ENCODE measurements at places on chromosomes 12 and 14. TPM values are rescaled to one million over a fixed set of nuclear protein-coding genes. Genes with fewer than 3 reads are reported as not detected.

Gene ACOT4
- total RNA-seq: 0.69 TPM

Gene TEX22
- 2.1 TPM for total RNA-seq

Gene ST8SIA1
- not detected for total RNA-seq

Gene IRAK3
- total RNA-seq: 7.4 TPM

Gene DAZAP2
- 177 TPM for total RNA-seq

Gene TSPAN19
- total RNA-seq: not detected

Gene LPAR5
- total RNA-seq: not detected

Gene PLEKHD1
- total RNA-seq: not detected

Gene C12orf54
- not detected for total RNA-seq

Gene GNB3
- total RNA-seq: 9.4 TPM

Gene SLC41A2
- 7.5 TPM for total RNA-seq

Gene NR1H4
- total RNA-seq: not detected

Gene SMCO2
- 1.2 TPM for total RNA-seq

Gene PEX5
- 32.3 TPM for total RNA-seq

Gene SLC5A8
- total RNA-seq: not detected

Gene BDKRB1
- not detected for total RNA-seq

Gene FOXN4
- total RNA-seq: not detected

Gene TMEM30B
- 0.35 TPM for total RNA-seq

Gene LRCOL1
- total RNA-seq: 1.2 TPM

Gene GRIP1
- total RNA-seq: 1.2 TPM

Gene COL2A1
- not detected for total RNA-seq

Gene ABCC9
- not detected for total RNA-seq

Gene COQ10A
- 14.7 TPM for total RNA-seq

Gene PRH1
- total RNA-seq: 16.2 TPM

Gene CAPZA3
- total RNA-seq: not detected

Gene FBXL14
- 11.3 TPM for total RNA-seq

Gene FAM90A1
- total RNA-seq: not detected

Gene HOXC13
- total RNA-seq: not detected

Gene RPGRIP1
- total RNA-seq: not detected

Gene DNAJC22
- total RNA-seq: 1.3 TPM

Gene AQP6
- total RNA-seq: not detected

Gene ATF7
- total RNA-seq: 68.5 TPM

All from endothelial cell of umbilical vein (primary cell).